Pons (tissue), 1 donor: ENCODE measurements at places on chromosomes 6 and 20.

GRCh38 chr6:142702501-142703460 lies 242.2 kb downstream of the HIVEP2 start:
- peak; percentile 87 for DNase-seq

DNA sequence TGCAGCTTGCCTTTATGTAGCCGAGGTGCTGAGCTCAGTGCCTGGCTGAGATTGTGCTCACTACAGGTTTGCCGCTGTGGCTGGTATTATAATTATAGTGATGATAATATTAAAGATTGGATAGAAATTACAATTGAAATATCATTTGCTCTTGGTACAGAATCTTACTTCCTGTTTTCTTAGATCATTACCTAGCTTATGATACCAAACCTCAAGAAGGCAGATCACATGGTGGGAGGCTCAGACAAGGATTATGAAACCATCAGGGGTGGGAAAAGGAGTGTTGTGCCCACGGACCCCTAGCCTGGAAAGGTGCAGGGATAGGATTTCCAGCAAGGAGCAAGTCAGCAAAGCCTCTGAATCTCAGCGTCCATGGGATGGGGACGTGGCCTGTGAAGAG lies 70.6 kb downstream of the IGF2R start:
- no peak for DNase-seq

GRCh38 chr6:87741001-87741650 lies 39.1 kb upstream of the AKIRIN2 start:
- DNase-seq: no peak

DNA sequence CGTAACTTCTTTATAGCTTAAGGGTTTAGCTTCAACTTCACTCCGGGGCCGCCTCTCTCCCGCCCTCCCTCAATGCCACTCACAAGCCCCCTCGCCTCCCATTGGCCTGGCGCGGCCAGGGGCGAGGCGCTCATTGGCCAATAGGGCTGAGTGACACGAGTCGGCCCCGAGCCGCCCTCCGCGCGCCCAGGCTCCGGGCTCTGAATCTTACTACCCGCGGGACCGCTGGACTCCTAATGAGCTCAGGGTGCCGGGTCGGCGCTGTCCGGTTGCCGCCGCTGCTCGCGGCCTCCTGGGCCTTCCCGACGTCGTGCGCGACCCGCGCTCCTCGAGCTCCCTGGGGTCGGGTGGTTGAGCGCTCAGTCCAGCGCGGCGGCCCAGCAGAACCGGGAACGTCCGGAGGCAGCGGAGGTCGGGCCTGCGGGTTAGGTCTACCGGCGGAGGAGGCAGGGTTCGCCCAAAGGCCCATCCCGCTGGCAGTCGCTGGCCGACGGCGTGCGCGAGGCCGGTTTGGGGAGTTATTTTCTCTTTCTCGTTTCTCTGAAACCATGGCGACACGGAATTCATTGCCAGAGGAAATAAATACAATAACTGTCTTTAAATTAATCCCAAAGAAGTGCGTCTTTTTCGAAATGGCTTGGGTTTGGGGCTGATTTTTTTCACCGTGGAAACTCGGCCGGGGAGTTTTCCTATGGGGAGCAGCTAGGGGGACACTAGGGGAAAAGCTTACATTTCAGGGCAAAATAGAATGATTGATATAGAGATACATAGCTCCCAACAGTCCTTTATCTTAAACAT lies at the start of gene SIM1:
TSS of gene SIM1 (minus strand) at position 19 of the 798 bp plus-strand sequence. CDS start 1,453 bp downstream, outside the sequence.
- DNase-seq: no peak

DNA sequence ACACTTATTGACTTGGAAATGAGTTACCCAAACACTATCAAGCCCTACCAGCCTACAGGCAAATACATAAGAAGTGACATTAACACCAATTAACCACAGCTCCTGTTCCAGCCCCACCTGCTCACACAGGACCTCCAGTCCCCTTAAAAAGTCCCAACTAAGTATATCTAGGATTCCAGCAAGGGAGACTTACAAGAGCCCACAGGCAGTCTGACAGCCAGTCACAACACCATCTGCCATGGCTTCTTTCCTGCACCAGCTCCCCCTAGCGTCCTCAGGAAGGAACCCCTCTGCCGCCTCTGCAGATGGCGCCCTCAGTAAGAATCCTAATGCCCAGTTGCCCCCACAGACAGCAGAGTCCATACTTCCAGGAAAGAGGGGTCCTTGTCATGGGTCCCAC lies 122.1 kb downstream of the HIVEP2 start:
- no peak for DNase-seq

DNA sequence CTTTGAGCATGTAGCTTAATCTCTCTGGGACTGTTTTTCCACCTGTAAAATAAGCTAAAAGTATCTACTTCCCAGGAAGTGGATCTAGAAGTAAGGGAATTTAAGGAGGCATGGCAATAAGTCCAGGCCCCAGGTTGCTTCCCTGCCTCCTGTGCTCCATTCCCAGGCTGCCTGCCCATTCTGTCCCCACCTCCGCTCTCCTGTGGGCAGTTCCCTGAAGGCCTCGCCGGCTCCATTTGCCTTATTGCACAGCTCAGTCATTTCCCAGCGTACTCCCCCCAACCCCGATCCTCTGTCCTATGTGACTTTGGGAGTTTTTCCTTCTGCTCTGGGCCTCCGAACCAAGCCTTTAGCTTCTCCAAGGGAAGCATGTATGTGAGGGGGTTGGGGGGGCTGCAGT lies 4.6 kb downstream of the SLC29A1 start:
- DNase-seq: no peak

DNA sequence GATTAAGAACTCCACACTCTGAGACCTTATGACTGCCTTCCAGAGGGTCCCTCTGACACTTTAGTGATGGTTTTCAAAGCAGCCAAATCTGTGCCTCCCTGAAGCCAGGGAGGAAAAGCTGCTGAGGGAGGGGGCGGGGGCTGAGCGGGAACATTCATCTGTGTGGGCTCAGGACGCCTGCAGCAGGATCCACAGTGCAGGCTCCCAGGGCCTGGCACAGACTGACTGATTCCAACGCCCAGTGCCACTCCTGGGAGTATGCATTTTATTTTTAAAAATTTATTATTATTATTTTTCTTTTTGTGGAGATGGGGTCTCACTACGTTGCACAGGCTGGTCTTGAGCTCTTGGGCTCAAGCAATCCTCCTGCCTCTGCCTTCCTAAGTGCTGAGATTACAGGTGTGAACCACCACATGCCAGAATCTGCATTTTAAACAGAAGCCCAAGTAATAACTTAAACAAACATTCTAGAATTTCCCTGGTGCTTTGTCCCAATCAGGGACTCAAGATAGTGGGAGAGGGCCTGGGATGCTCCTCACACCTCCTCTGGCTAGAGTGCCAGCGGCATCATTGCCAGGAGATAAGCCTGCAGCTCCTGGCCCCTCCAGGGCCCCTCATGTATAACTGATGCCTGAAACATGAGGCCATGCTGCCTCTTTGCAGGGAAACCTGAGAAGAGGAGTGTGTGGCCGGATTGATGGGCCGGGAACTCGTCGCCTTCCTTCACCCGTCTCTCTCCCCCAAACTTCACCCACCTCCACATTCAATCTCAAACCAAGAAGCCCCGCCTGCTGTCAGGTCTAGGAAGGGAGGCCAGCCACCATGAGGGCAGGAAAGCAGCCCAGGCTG lies 438 bp upstream of the TMC2 start:
- DNase-seq: no peak

DNA sequence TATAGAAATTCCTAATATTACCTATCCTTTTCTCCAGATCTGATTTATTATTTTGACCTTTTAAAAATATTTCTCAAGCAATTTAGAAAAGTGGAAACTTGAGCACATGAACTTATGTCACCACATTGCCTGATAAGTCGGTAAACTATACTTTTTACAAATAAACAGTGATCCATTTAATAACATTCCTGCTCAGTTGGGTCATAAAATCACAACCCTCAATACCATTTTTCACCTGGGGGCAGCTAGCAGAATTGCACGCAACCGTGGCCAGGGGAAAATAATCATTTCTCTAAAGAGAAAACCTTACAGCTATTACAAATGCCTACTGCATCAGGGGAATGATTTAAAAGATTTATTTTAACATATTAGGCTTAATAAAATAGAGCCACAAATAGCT lies 614.5 kb downstream of the PHF3 start:
- no peak for DNase-seq

- no peak for DNase-seq
These were observed 11.7 kb downstream of the VNN2 start for GRCh38 chr6:132746048-132746447.

GRCh38 chr6:5081182-5081581 lies 4.0 kb upstream of the PPP1R3G start:
- no peak for DNase-seq

- peak; percentile 87 for DNase-seq
These were observed 67.8 kb downstream of the MMS22L start for GRCh38 chr6:97215157-97215769.

GRCh38 chr6:32396028-32396427 lies 11.0 kb downstream of the BTNL2 start:
- DNase-seq: no peak

GRCh38 chr6:86856379-86856778 lies 80.9 kb upstream of the HTR1E start:
- DNase-seq: no peak

GRCh38 chr20:60139663-60140446 lies 181.6 kb downstream of the CDH26 start:
- no peak for DNase-seq

DNA sequence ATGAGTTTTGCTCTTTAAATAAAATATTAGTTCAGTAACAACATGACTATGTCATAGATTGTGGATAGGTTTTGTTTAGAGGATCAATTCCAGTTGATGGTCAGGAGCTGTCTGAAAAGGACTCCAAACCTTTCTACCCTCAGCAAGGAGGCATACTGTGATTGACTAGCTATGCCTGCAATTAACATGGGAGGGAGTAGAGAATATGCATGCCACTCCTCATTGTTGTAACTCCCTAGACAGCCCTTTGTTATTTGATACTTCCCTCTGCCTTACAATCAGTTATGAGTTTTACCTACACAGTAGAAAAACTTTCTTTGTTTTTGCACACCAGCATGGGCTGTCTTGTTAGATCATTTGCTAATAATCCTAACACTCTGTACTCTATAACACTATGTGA lies 1418.5 kb downstream of the KHDRBS2 start:
- no peak for DNase-seq

GRCh38 chr20:36017048-36017951 lies 48.9 kb downstream of the CNBD2 start:
- DNase-seq: no peak

GRCh38 chr6:155717374-155717773 lies 261.7 kb upstream of the NOX3 start:
- no peak for DNase-seq

- DNase-seq: peak; percentile 45
These were observed 5.1 kb upstream of the BPI start for GRCh38 chr20:38298768-38299288.

- no peak for DNase-seq
These were observed 101.5 kb downstream of the CAP2 start for GRCh38 chr6:17494919-17495318.

DNA sequence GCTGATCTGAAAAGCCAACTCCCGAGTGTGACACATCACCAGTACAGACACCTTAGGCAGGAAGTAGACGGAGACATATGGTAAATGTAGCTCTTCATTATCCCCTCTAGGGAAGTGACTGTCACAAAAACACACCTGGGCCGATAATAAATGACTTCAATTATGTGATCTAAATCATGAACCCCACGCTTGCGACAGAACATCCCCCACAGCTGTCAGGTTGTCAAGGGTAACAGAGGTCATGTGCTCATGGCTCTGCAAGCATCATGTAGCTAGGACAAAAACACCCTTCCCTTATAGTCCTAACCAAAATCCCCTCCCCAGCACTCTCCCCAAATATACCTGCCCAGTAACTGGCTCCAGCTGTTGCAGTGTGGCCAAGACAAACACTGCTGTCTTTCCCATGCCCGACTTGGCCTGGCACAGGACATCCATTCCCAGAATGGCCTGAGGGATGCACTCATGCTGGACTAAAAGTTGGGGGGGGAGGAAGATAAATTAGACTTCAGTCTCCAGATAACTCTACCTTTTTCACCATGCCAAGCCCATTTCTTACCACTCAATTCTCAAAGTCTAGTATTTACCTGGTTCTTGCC lies 2.9 kb downstream of the DDX39B start:
- DNase-seq: no peak

- no peak for DNase-seq
These were observed 141.6 kb downstream of the DHX35 start for GRCh38 chr20:39103732-39104131.
